ENCODE measurements at places on chromosomes 5 and 9.

- DNase-seq: no peak
These were observed 198.1 kb upstream of the EFNA5 start for GRCh38 chr5:107868650-107869409.

GRCh38 chr9:96487949-96488348, 38.0 kb downstream of the HABP4 start:
- DNase-seq: no peak

DNA sequence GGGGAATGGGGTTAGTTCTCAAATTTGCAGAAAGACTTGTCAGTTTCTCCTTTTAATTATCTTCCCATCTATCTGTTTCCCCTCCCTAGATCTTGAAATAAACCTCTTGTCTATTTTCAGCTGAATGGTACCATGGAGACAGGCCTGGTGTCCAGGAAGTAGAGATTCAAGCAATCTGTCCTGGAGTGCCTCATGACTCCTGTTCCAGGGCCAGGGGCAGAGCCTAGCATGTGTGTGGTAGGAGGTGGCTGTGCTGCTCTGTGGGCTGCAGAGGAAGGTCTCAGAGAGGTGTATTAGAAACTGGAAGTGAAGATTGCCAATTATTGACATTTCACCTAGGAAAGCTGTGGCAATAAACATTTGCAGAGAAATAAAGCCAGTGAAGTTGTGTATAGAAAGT, 175.8 kb upstream of the ATP10B start:
- DNase-seq: no peak

GRCh38 chr9:89476546-89476945, 21.4 kb downstream of the SEMA4D start:
- no peak for DNase-seq

- DNase-seq: no peak
These were observed 114.4 kb downstream of the UBAP2 start for GRCh38 chr9:33934188-33934878.

Measured in GM12892 (cell line).